ENCODE measurements at places on chromosomes 7 and 10. TPM values are rescaled to one million over a fixed set of nuclear protein-coding genes. Genes with fewer than 3 reads are reported as not detected.

Gene SKIDA1
- 0.10 TPM for total RNA-seq

Gene SCIN
- total RNA-seq = 57.4 TPM

Gene CYP26C1
- total RNA-seq = not detected

Gene NXPH1
- total RNA-seq = not detected

Gene PDZD8
- total RNA-seq = 68.5 TPM

Gene CCDC146
- total RNA-seq = 18.2 TPM

Gene TMEM213
- total RNA-seq = not detected

- no peak overlapping the region for H3K27ac ChIP-seq
- H3K36me3 ChIP-seq = no peaks in the 10 kb centered on the region
- H3K27me3 ChIP-seq = no peaks in the 10 kb centered on the region
- DNase-seq = no peak
- H3K4me1 ChIP-seq = peaks cover 10% of the 10 kb centered on the region
Measured at GRCh38 chr7:44794331-44794730, 2.1 kb upstream of the PPIA start.

- no peak overlapping the region for H3K27ac ChIP-seq
- H3K27me3 ChIP-seq = no peaks in the 10 kb centered on the region
- H3K36me3 ChIP-seq = no peaks in the 10 kb centered on the region
- no peak for DNase-seq
Measured at GRCh38 chr10:118569241-118569881, 26.1 kb downstream of the PRLHR start.

- H3K27ac ChIP-seq = peak overlapping the region; percentile 15
- no peaks in the 10 kb centered on the region for H3K27me3 ChIP-seq
- H3K4me1 ChIP-seq = no peaks in the 10 kb centered on the region
- H3K4me3 ChIP-seq = peak overlapping the region; percentile 94
- peak; percentile 49 for DNase-seq
Measured at GRCh38 chr7:101816595-101817470, 593 bp upstream of the CUX1 start.

- peaks cover 5% of the 10 kb centered on the region for H3K4me1 ChIP-seq
- no peaks in the 10 kb centered on the region for H3K27me3 ChIP-seq
- no peak for DNase-seq
- H3K4me3 ChIP-seq = no peak overlapping the region
- H3K27ac ChIP-seq = no peak overlapping the region
- no peaks in the 10 kb centered on the region for H3K36me3 ChIP-seq
Measured at GRCh38 chr10:29612657-29613056, 22.1 kb downstream of the SVIL start.

DNA sequence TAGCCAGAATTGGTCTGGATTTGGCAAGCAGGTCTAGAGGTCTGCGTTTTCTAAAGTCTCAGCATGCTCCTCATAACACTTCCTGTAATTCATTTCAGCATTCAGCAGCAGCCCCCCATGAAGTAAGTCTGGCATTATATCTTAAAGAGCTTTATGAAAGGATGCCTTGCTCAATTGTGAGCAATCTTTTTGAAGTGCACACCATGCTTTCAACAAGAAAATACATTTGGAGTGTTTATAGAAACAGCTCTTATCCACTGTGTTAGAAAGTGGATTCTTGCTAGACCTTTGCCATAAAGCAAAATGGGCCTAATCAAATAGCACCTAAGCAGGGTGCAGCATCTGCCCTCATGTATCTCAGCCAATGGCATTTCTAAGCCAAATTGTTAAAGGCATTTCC, 378.0 kb upstream of the AKR1E2 start:
- H3K4me1 ChIP-seq = no peaks in the 10 kb centered on the region
- DNase-seq = no peak
- H3K4me3 ChIP-seq = no peak overlapping the region
- H3K27me3 ChIP-seq = no peaks in the 10 kb centered on the region
- no peak overlapping the region for H3K27ac ChIP-seq
- no peaks in the 10 kb centered on the region for H3K36me3 ChIP-seq

GRCh38 chr10:83222832-83223742, 916.2 kb upstream of the GHITM start:
- H3K4me1 ChIP-seq = no peaks in the 10 kb centered on the region
- no peaks in the 10 kb centered on the region for H3K27me3 ChIP-seq
- H3K27ac ChIP-seq = no peak overlapping the region
- H3K36me3 ChIP-seq = no peaks in the 10 kb centered on the region
- no peak overlapping the region for H3K4me3 ChIP-seq

GRCh38 chr10:50362547-50363125, 111.3 kb upstream of the ASAH2 start:
- H3K4me3 ChIP-seq = no peak overlapping the region
- no peaks in the 10 kb centered on the region for H3K36me3 ChIP-seq
- H3K27me3 ChIP-seq = no peaks in the 10 kb centered on the region
- no peak for DNase-seq

DNA sequence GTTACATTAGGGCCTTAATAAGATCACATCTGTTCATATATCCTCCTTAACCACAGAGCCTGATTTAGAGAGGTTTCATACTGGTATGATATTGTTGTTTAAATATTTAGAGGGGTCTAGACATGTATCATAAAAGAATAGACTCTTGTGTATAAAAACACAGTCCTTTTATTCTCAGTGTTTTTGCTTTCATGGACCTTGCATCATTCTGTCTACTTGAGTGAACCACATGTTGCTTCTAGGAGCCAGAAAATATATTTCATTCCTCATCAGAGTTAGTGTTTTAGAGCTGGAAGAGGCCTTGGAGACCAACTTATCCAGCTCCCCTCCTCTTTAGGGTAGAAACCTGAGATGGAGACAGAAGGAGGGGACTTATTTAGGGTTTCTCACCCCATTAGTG, 312.8 kb downstream of the LRMDA start:
- H3K27ac ChIP-seq = no peak overlapping the region
- no peaks in the 10 kb centered on the region for H3K27me3 ChIP-seq
- H3K36me3 ChIP-seq = no peaks in the 10 kb centered on the region
- H3K4me3 ChIP-seq = no peak overlapping the region
- DNase-seq = no peak
- H3K4me1 ChIP-seq = no peaks in the 10 kb centered on the region

DNA sequence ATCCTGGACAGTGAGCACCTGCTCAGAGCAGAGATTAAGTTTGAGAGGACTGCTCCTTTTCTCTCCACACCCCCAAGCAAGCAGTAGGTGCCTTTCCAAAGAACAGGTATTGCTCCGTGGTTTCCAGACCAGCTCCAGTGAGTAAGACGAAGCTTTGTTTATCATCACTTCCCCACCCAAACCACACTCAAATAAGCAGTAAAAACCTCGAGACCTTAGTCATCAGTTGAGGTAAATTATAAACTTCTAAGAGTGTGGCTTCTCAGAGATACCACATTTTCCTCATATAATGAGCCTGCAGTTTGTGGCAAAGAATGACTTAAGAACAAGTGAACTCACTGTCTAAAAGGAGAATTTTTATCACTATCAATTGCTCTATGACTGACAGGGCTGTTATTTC, 50.0 kb upstream of the GRB10 start:
- H3K27ac ChIP-seq = no peak overlapping the region
- no peak for DNase-seq
- no peak overlapping the region for H3K4me3 ChIP-seq
- no peaks in the 10 kb centered on the region for H3K4me1 ChIP-seq

GRCh38 chr10:74190494-74190893, 39.5 kb downstream of the ADK start:
- no peaks in the 10 kb centered on the region for H3K4me1 ChIP-seq
- peak overlapping the region; percentile 20 for H3K27ac ChIP-seq
- H3K36me3 ChIP-seq = no peaks in the 10 kb centered on the region
- no peak overlapping the region for H3K4me3 ChIP-seq
- no peak for DNase-seq

DNA sequence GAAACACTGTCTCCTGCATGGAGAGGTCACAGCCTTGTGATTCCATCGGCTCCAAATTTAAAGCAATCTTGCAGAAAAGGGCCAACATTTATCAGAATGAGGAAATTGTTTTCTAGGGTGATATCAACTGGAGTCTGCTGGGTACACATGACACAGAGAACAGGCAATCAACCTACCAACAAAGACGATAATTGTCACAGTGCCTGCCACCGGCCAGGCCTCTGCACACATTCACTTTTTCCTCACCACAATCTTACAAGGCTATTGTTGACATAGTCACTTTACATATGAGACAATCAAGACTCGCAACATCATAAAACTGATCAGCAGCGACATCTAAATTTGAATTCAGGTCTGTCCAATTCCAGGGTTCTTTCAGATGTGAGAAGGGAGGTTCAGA, 189.4 kb downstream of the KCNMA1 start:
- no peak overlapping the region for H3K27ac ChIP-seq
- H3K36me3 ChIP-seq = no peaks in the 10 kb centered on the region
- H3K4me3 ChIP-seq = no peak overlapping the region
- H3K27me3 ChIP-seq = no peaks in the 10 kb centered on the region

DNA sequence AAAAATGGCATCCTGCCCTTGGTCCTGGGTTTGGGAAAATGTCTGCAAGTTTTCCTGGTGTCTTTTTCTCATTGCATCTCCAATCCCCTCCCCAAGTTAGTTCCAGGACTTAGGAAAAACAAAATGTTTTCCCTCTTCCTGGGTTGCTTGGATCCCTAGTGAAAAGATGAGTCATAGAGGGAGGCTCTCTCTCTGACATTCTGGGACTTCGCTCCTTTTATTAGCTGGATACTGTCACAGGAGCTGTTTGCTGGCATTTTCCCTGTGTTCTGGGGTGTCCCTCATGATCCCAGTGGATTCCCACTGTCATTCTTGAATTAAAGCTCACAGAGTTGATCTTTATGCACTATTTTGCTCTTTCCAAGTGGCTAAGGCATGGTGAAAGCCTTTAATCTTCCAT, 316.4 kb upstream of the MBL2 start:
- DNase-seq = no peak
- H3K27ac ChIP-seq = no peak overlapping the region
- no peaks in the 10 kb centered on the region for H3K27me3 ChIP-seq
- no peaks in the 10 kb centered on the region for H3K36me3 ChIP-seq
- H3K4me3 ChIP-seq = no peak overlapping the region

DNA sequence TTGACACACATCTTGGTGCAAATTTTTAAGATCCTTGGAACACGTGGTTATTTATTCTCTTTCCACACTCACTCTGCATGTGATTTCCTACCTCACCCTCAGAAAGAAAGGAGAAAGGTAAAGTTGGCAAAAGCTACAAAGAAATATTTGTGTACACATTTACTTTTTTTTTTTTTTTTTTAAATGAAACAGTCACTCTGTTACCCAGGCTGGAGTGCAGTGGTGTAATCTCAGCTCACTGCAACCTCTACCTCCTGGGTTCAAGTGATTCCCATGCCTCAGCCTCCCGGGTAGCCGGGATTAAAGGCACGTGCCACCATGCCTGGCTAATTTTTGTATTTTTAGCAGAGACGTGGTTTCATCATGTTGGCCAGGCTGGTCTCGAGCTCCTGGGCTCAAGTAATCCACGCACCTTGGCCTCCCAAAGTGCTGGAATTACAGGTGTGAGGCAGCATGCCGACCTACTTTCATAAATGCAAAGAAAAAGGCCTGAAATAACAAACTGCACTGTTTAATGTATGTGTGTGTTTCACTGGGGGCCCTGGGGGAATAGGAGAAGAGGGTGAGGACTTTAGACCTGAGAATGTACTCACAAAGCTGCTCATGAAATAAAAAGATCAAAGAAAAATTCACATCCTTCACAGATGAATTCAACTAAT, 71.6 kb upstream of the GRID1 start:
- H3K27ac ChIP-seq = no peak overlapping the region
- no peaks in the 10 kb centered on the region for H3K4me1 ChIP-seq
- no peak for DNase-seq
- no peaks in the 10 kb centered on the region for H3K27me3 ChIP-seq
- H3K36me3 ChIP-seq = no peaks in the 10 kb centered on the region
